ENCODE measurements at places on chromosomes 2 and 18.

- no peak for DNase-seq
Observed at GRCh38 chr2:216533609-216534008, 35.0 kb downstream of the RPL37A start.

GRCh38 chr18:79397247-79397829 lies 1.6 kb downstream of the NFATC1 start:
- DNase-seq: no peak

- DNase-seq: no peak
Observed at GRCh38 chr2:180934911-180935310, 45.5 kb upstream of the UBE2E3 start.

DNA sequence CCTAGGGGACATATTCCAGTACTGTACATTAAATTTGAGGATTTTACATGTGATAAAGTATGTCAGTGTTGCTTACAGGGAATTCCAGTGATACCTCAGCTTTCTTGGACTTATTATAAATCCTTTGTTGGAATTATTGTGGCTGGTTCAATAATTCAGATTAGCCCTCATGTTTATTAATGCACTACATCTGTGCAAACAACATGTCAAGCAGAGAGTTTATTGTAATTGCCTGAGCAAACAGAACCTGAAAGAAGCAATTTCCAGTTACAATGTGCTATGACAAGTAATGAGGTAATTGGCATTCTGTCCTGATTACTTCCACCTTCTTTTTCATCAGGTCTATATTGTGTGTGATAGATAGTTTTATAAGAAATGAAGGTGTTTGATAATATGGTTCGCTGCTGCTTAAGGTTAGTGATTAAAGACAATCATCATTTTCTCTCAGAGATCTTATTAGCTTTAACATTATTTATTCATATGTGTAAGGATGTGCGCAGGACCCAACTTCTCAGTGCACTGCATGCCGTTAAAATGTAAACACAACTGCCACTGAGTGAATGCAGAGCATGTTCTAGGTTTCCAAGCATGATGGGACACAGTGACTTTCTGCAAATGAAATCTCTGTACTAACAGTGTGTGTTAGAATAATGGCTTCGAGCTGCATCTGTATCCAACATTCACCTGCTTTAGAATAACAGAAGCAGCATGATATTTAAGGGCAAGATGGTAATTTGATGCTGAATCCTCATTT lies 973.7 kb upstream of the POU3F3 start:
- no peak for DNase-seq

DNA sequence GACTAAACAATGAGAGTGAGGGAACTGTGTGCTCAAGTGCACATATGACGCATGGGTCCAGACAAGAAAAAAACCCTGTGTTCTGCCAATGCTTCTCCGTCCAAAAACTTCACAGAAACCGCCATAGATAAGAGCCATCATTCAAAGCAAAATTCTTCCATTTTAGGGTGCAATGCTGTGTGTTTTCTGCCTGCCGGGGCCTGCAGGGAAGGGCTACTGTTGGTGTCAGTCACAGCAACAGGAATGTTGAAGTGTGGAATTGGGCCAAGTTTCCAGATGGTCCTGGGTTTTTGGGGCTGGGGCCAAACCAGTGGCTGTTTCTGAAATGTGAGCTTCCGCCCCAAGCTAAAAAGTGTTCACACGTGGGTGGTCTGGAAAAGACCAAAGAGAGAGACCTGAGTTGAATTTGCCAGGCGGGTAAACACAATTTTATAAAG lies 677 bp upstream of the MC2R start:
- DNase-seq: no peak

All from T-helper 2 cell (primary cell).